ENCODE measurements at places on chromosomes 2 and 18. TPM values are rescaled to one million over a fixed set of nuclear protein-coding genes. Genes with fewer than 3 reads are reported as not detected.

DNA sequence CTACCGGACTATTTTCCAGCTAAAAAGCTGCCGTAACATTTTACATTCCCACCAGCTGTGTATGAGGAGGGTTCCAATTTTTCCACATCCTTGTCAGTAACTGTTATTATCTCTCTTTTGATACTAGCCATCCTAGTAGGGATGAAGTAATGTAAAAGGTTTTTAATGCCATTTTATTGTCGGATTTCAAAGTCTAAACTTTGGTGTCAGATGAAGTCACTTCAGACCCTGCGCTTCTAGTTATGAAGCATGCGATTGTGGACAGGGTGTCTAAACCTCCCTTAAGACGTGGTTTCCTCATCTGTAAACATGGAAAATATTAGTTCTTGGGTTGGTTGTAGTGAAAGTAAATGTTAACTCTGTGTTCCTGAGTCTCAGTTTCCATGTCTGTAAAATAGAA is 4.7 kb downstream of the DGKD start:
- no peak for ATAC-seq

DNA sequence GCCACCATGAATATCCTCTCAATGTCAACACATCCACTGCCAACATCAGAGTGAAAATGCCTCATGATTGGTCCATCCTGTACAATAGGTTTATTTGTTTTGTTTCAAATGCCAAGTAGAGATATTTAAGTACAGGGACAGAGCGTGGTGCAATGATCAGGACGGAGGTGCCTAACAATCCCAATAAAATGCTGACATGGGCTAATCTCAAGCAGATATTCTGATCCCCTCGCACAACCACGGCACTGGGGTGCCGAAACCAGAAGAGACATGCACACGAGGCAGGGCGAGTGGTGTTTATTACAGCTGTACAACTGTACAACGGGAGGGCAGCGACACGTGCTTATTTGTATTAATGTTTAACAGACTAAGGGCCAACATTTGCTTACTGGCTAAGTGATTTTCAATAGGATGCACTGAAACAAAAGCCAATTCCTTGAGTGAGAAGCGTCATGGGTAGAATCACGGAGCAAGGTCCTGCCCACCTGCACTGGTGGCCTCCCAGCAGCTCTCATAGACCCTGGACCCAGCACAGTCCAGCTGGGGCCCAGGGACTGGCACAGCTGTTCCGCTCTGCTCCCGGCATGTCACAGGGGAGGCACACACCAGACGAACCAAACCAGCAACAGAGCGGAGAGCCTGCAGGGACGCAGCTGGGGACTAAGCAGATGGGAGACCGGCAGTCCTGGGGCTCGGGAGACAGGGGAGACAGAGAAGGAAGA is 101.4 kb downstream of the HDAC4 start:
- no peak for ATAC-seq

DNA sequence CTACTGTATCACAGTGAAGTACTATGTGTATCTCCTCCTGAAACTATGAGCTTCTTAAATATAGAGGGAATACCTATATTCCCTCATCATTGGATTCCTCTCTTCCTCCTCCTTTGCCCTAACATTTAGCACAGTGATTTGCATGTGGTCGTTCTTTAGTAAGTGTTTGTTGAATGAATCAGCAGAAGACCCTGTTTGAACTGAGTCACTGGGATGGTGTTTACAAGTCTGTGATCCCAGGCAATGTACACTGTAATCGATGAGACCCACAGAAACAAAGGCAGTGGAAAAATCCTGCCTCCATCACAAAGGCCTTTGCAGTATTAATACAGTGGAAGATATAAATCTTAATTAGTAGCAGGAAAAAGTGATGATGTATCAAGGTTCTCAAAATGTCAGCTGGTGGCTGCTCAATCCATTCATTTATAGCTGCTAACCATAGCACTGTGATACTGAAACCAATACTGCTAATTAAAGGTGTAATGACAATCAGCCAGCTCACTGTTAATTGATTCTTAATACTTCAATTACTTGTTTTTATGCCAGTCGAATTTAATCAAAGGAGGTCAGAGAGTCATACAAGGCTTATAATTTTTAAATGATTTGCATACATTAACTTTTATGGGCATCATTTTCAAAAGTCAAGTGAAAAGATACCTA is 20.8 kb upstream of the MYO3B start:
- no peak for ATAC-seq

DNA sequence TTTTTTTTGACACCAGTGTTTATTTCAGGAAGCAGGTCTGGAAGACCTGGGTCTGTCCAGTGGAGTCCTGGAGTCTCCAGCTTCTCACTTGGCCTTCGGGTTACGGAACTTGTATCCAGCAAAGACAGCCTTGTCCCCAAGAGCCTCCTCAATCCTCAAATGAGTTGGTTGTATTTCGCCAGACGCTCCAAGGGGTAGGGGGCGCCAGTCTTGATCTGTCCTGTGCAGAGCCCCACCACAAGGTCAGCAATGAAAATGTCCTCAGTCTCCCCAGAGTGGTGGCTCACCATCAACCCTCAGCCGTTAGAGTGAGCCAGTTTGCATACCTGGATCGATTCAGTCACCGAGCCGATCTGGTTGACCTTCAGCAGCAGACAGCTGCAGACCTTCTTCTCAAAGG is 21.9 kb downstream of the ASXL2 start:
- no peak for ATAC-seq

EDAR gene
- 0.92 TPM for total RNA-seq

DNA sequence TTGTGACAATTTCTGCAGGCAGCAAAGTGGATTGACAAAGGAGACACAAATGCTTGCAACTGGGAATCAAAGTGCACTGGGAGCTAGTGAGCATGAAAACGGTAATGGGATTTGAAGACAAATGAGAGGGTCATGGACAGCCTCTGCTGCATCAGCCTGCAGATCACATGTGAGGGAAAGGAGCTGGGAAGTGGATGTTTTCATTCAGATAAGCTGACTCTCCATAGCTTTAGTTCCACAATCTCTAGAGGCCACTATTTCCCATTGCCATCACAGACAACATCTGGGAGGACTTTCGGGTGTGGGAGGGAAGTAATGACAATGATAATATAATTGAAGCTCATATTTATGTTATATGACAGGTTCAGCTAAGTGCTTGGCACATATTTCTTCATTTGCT is 28.4 kb downstream of the ADCYAP1 start:
- no peak for ATAC-seq

- ATAC-seq, result peak; percentile 79
These were observed 60.3 kb upstream of the AGPS start for GRCh38 chr2:177332026-177332991.

SLC9A2 gene
- not detected for total RNA-seq

- ATAC-seq, result no peak
These were observed 69.4 kb downstream of the SRD5A2 start for GRCh38 chr2:31511376-31511775.

DNA sequence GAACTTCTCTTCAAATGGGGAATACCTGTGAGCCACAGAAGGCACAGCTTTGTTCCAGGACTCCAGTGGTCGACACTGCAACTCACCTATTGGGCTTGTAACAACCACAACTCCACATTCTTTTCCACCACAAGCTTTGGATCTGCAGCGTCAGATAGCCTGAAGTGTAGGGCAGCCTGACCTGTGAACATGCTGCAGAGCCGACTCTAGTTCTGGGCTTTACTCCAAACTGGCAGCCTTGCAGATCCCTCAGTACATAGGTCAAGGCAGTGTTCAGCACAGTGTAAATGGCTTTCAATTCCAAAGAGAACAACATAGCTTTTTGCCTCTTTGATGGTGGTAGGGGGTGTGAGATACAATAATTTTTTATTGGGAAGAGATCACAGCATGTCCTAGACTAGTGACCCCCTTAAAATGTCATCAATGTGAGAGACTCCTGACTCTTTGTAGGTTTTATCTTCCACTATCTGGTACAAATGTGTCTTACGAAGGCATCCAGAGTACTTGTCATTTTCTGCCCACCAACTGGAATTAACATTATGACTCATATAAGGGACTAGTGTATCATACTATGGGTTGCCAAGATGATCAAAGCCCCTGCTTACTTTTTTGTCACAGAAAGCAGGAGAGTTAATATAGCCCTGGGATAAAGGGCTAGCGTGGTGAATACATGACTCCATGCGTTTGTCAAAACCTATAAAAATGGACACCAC is 149.8 kb downstream of the COPS8 start:
- peak; percentile 72 for ATAC-seq

- ATAC-seq, result no peak
These were observed 28.4 kb downstream of the DNAH7 start for GRCh38 chr2:196040218-196040617.

DNA sequence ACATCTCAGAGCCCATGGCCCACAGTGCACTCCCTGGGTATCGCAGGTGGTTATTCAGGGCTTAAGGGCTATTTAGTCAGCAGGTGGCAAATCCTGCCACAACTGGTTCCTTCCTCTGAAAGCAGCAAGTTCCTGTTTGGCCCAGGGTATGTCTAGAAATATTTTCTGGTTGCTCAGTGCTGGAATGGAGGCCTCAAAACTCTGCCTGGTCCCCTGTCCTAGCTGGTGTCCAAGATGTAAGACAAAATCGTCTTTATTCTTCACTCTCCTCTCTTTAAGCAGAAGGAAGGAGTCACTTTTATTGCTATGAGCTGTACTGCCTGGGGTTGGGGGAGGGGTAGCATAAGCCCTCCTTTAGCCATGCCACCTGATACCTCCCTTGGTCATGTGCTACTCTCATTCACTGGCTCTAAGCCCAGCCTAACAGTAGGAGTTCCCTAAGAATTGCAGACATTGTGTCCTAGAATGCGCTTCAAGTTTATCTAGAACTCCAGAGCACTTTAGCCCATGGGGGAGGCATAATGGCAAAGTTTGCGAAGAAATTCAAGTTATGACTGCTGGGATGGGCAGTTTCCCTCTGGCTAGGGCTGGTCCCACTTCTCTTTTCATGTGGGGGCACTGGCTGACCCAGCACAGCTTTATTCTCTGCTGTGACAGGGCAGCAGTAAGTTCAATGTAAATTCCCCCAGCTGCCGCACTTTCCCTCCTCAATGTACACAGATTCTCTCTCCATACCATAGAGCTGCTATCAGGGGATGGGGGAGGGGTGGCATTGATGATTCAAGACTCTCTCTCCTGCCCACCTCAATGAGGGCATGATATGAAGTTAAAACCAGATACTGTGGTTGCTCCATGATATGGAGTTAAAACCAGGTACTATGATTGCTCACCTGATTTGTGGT is 27.1 kb upstream of the CWC22 start:
- no peak for ATAC-seq

- ATAC-seq, result no peak
These were observed 456.3 kb downstream of the TGIF1 start for GRCh38 chr18:3906116-3906750.

CGREF1 gene
- not detected for total RNA-seq

DNA sequence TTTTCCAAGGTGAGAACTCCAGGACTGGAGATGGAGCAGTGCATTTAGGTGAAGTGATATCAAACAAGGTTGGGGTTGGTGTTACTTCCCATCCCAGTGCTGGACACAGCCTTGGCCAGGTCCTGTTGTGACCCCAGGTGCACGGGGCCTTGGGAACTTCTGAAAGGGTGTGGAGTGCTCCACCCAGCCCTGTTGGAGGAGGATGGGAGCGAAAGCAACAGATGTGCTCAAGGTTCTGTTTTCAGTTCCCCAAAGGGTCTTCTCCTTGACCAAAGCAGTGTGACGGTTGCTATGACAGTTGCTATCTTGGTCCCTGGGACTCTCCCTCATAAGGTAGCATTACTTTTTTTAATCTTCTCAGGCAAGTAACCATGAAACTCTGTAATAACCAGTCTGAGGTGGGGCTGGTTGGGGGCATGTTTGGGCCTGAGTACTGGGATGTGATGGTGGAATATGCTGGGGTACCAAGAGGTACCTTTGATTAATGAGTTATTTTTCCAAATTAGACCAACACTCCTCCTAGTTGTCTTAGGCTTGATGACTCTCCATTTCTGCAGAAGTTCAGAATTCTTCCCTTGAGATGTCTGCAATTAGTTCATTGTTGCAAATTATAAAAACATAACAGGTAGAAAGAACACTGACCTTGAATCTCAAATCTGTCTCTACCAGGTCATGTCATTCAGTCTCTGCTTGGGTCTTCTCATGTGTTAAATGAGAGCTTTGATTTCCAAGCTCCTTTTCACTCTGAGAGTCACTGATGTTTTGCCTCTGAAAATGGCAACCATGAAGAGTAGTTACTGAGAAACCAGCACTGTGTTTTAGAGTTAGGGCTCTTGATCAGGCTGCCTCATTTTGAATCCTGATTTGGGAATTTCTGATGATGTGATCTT is 154.5 kb downstream of the RPIA start:
- no peak for ATAC-seq

MGAT4A gene
- total RNA-seq, result 12.7 TPM

GRCh38 chr18:10863026-10863425 is 286.3 kb downstream of the PIEZO2 start:
- no peak for ATAC-seq

DNA sequence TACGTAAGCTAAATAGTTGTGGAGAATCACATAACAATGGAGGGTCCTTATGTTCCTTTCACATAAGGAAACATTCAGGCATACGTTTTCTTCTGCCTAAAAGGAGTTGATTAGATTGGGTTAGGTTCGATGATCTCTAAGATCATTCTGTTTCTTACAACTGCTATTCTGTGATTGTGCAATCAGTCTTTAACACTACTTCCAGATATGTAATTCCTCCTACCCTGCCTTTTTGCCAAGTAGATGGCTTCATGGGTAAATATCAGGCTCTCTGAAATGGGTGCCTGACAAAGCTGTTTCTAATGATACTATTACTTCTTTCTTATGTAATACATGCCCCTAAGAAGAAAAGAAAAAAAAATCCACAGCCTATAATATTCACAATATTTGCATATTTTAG is 321.5 kb downstream of the XIRP2 start:
- ATAC-seq, result no peak

GRCh38 chr2:58039170-58039611 is 7.4 kb upstream of the VRK2 start:
- no peak for ATAC-seq

GRCh38 chr2:46811379-46812310 is 104.0 kb downstream of the MCFD2 start:
- no peak for ATAC-seq

GRCh38 chr2:227888289-227888688 is 16.9 kb downstream of the DAW1 start:
- no peak for ATAC-seq

- ATAC-seq, result no peak
These were observed 158.4 kb downstream of the NDUFA10 start for GRCh38 chr2:239866778-239867177.

- ATAC-seq, result no peak
These were observed 172.1 kb downstream of the UPP2 start for GRCh38 chr2:158273791-158274190.

CARF gene
- total RNA-seq, result 8.6 TPM

GRCh38 chr2:177893880-177894279 is 178.7 kb downstream of the PDE11A start:
- ATAC-seq, result no peak

SERPINB13 gene
- total RNA-seq, result 0.13 TPM

PREPL gene
- total RNA-seq, result 44.2 TPM

SPAG16 gene
- total RNA-seq, result 39.8 TPM

DNA sequence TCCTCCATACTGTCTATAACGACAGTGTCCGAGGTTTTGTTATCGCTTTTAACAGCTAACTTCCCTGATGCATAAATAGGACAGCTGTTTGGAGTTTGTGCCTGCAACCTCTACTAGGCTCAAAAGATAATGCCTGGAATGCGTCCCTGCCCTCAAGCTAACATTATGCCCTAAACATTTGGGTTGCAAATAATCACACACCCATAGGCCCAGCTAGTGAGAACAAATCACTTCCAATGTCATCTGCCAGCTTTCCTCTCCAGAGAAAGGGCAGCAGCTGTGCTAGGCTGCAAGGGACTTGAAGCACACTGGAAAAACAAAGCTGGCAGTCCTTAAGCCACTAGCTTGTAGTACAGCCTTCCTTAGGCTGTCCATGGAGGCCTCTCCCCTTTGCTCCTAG is 201.8 kb upstream of the LYPD1 start:
- ATAC-seq, result no peak

Data from gastroesophageal sphincter (tissue), 4 donors.